ENCODE measurements at places on chromosomes 1 and 21.

DNA sequence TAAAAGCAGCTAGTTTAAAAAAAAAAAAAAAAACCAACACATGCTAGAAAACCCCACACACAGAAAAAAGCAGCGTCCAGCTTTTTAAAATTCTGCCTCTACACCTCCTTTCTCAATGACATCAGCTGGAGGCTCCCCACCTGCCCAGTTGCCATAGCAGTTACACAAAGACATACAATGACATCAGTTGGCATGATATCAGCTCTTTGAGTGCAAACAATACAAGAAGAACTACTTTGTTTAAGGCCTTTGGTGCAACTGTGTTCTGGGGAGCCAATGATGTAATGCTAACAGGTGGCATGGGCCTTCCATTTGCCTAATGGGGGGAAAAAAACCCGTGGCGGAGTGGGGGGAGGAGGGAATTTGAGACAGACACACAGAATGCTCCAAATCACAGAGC lies 32.9 kb downstream of the DUSP10 start:
- no peak for DNase-seq

DNA sequence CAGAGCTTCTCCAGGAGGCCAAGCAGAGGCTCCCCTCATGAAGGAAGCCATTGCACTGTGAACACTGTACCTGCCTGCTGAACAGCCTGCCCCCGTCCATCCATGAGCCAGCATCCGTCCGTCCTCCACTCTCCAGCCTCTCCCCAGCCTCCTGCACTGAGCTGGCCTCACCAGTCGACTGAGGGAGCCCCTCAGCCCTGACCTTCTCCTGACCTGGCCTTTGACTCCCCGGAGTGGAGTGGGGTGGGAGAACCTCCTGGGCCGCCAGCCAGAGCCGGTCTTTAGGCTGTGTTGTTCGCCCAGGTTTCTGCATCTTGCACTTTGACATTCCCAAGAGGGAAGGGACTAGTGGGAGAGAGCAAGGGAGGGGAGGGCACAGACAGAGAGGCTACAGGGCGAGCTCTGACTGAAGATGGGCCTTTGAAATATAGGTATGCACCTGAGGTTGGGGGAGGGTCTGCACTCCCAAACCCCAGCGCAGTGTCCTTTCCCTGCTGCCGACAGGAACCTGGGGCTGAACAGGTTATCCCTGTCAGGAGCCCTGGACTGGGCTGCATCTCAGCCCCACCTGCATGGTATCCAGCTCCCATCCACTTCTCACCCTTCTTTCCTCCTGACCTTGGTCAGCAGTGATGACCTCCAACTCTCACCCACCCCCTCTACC lies 19.1 kb downstream of the CSF1 start:
- no peak for DNase-seq

DNA sequence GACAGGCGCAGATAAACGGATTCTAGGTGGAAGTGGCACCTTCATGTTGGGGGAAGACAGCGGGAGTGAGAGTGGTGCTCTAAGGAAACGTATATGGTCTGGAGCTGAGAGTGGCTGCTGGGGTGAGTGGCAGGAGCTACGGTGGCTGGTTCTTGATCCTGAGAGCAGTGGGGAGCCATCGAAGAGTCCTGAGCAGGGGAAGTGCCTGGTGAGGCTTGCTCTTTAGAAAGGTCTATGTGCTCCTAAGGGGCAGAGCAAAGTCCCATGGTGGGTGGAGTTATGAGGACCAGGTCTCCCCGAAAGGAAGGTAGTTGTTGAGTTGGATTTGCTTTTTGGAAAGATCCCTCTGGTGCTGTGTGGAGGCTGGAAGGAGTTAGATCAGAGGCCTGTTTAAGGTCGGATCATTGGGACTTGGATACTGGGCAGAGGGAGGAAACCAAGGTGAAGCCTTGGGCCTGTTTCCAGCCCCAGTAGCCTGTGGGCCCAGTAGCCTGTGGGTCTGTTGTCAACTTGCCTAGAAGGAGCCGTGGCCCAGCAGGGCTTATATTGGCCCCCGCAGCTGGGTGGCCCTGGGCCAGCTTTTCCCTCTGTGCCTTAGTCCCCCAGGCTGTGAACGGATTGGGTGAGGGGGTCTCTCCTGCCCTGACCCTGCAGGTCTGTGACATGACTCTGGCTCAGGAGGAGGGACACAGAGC lies 33.0 kb downstream of the ACOT11 start:
- DNase-seq: no peak

DNA sequence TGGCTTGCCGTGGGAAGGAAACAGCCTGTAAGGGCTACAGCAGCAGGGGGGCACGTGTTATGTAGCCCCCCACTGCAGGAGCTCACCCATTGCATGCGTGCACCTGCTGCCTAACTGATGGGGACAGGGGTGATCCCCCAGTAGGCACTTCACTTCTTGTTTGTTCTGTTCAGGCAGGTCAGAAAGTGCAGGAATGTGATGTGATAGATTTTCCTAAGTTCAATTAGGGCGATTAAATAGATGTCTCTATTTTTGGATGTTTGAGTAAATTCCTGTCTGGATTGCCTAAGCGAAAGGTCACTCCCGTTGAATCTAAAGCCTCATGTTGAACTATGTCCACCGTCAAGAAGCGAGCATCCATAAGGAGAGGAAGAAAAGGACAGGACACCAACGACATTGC lies 78.8 kb upstream of the LPGAT1 start:
- DNase-seq: no peak

DNA sequence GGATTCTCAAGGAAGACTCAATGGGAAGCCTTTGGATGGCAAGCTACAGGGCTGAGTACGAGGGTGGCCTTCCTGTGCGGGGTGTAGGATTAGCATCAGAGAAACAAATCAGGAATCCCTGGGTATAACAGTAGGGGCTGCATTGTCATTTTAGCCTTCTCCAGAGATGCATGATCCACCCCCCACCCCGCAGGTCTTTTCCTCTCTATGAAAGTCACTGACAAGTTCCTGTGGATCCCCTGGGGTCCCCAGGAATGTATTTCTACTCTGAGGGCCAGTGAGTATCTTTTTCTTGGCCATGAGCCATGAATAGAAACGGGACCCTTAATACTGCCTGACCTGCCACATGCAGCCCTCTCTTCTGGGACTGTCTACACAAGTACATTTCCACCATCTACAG lies 473.0 kb upstream of the VAMP3 start:
- no peak for DNase-seq

- DNase-seq: no peak
Observed at GRCh38 chr1:17101261-17101660, 18.0 kb downstream of the PADI2 start.

DNA sequence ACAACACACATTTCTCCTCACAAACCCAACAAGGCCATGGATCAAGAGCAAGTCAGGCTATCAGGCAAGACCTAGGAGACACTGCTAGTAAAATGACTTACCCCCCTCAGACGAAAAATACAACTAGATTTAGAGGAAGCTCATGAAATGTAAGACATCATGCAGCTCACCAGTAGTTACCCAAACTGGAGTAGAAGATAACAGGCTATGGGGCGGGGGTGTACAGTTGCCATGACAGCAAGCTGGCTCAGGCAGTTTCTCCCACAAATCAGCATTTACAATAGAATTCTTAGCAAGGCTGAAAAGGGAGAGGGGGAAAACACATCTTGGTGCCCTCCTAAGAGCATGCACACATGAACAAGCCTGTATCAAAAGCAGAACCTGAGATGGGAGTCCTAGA lies 13.9 kb downstream of the TPM3 start:
- DNase-seq: no peak

DNA sequence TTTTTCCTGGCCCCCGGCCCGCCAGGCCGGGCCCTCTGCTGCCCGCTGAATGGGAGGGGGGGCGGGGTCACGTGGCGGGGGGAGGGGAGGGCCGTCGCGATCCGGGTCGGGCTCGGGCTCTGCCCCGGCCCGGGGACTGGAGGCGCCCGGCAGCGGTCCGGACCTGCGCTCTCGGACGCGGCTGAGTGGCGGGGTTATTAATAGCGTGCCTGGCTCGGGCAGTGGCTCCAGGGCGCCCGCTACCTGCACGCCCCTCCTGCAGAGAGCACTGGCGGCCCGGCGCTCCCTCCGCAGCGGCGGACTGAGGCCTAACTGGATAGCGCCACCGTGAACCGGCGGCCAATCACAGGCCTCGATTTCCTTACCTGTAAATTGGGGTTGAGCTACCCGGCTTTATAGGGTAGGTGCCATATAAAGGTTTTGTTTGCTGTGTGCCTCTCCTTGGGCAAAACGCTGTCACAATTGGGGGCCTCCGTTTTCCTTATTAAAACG lies 28.1 kb downstream of the AHDC1 start:
- DNase-seq: no peak

DNA sequence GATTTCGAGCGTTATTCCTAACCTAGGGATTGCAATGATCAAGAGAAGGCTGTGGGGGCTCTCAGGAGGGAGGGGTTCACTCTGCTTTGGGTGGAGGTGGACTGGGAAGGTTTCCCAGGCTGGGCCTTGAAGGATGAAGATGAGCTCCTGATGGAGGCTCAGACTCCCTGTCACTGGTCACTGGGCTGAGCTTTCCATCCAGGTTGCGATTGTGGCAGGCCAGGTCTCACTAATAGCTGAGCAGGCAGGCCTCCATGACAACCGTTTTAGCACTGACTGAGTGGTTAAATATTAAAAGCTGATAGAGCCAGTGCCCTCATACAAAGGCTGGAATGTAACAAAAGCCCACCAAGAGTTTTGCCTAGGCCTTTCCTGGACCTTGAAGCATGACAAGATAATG lies 36.2 kb upstream of the EFCAB14 start:
- DNase-seq: no peak

- DNase-seq: no peak
Observed at GRCh38 chr1:40153073-40153770, 8.0 kb upstream of the RLF start.

GRCh38 chr1:98323388-98323787 lies 338.1 kb upstream of the SNX7 start:
- DNase-seq: no peak

DNA sequence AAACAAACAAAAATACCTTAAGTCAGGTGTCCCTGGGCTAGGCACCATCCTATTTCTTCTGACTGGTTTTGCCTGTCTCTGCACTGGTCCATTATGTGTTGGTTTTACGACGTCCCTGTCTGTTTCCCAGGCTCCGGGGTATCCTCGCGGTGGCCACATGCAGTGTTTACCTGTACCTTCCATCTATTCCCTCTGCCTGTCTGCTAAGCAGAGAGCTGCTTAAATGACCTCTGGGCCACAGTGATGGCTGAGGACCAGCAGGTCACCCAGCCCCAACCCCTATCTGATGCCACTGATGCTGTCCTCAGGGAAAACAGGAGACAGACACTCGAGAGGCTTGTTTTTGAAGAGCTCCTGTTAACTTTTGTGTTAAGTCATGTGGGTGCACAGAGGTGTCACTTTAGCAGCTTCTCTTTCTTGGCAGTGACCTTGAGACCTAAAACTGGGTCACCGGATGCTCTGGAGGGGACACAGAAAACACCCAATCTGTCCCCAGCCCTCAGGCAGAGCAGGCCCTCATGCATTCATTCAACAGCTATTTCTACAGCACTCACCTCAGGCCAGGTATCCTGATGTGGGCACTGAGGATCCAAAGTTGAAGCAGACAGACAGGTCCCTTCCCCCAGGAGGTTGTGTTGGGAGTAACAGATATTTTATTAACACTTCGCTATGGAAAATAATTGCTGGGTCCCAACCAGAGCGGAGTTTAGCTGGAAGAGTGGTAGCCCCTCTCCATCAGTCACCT lies 4.4 kb upstream of the EFHD2 start:
- DNase-seq: no peak

DNA sequence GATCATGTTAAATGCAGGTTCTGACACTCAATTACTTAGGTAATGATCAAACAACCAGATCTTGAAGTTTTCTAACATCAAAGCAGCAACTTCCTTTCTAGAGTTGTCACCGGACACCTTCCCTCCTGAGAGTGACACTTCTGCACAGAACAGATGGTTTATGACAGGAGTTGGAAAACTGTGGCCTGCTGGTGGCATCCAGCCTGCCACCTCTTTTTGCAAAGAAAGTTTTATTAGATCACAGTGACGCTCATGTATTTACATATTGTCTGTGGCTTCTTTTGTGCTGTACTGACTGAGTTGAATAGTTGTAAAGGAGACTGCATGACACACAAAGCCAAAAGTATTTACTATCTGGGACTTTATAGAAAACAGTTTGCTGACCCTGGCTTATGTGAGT lies 28.3 kb downstream of the DDR2 start:
- no peak for DNase-seq

DNA sequence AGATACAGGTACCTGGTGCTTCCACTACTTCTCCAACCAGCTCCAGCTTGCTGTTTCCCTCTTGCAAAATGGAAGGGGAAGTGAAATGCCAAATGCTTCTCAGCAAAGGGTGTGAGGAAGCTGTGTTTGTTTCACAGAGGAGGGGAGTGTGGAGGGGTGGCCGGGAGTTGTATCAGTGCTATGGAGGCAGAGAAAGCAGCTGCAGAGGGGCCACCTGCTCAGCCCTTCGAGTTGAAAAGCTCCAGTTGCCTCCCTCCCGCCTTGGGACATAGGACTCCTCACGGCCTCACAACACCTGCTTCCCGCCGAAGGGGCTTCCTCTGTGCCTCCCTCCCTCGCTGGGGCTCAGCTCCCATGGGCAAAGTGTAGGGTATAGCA lies 12.1 kb upstream of the LINGO4 start:
- DNase-seq: no peak

DNA sequence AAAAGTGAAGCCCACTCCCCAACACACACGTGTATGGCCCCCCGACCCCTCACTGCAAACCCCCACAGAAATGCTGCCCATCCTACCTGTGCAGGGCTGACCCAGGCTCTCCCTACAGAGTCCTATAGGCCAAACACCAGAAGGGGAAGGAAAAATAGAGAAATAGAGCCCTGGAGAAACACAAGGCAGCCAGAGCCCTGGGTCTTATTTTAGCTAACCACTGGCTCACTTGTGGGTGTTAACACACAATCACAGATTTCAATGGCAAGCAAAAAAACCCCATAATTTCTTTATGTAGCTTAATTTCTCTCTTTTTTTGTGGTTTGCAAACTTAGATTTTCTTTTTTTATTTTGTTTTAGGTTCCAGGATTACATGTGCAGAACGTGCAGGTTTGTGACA lies 989 bp upstream of the PIGR start:
- no peak for DNase-seq

DNA sequence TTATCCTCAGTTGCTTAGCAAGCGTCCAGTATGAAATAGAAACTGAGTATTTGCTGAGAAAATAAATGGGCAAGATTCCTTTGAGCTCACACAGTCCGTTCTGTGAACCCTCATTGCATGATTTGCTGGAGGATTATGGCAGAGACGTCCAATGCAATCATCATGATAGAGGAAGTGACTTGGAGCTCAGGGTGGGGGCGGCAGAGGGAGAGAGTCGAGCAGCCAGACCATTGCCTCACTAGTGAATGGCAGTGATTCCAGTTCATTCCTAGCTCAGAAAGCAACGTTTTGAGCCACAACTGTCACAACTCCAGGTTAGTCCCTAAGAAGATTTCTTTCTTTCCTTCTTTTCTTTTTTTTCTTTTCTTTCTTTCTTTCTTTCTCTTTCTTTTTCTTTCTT lies 27.5 kb upstream of the COL9A2 start:
- no peak for DNase-seq

GRCh38 chr21:16372586-16372985 lies 642.8 kb downstream of the USP25 start:
- no peak for DNase-seq

GRCh38 chr1:200040481-200041138 lies 13.1 kb downstream of the NR5A2 start:
- no peak for DNase-seq

GRCh38 chr1:8965121-8965820 lies 19.6 kb downstream of the CA6 start:
- DNase-seq: no peak
